Esophagus muscularis mucosa (tissue), 4 donors: ENCODE measurements at places on chromosomes 7 and 10. TPM values are rescaled to one million over a fixed set of nuclear protein-coding genes. Genes with fewer than 3 reads are reported as not detected.

Gene CRHR2
- total RNA-seq: 0.29 TPM

Gene IKZF1
- 8.5 TPM for total RNA-seq

Gene MALSU1
- 39.0 TPM for total RNA-seq

Gene PRKAR1B
- 25.2 TPM for total RNA-seq

Gene INA
- 1.6 TPM for total RNA-seq

Gene PDE6C
- not detected for total RNA-seq

Gene CHAT
- total RNA-seq: 0.17 TPM

Gene DHTKD1
- total RNA-seq: 23.1 TPM

Gene ZNF239
- 4.9 TPM for total RNA-seq

GRCh38 chr7:134167250-134167649, 40.1 kb downstream of the LRGUK start:
- no peak overlapping the region for H3K27ac ChIP-seq
- no peaks in the 10 kb centered on the region for H3K4me1 ChIP-seq
- DNase-seq: no peak
- no peaks in the 10 kb centered on the region for H3K27me3 ChIP-seq
- H3K36me3 ChIP-seq: no peaks in the 10 kb centered on the region

- no peak overlapping the region for H3K4me3 ChIP-seq
- no peaks in the 10 kb centered on the region for H3K27me3 ChIP-seq
- H3K27ac ChIP-seq: no peak overlapping the region
- DNase-seq: no peak
- H3K36me3 ChIP-seq: no peaks in the 10 kb centered on the region
Observed at GRCh38 chr10:90302758-90303481, 554.9 kb downstream of the HTR7 start.

GRCh38 chr10:108462005-108462404, 1297.5 kb upstream of the SORCS1 start:
- H3K4me1 ChIP-seq: no peaks in the 10 kb centered on the region
- H3K27me3 ChIP-seq: no peaks in the 10 kb centered on the region
- H3K4me3 ChIP-seq: no peak overlapping the region
- DNase-seq: no peak

GRCh38 chr10:126155528-126155927, 232.7 kb downstream of the ADAM12 start:
- DNase-seq: no peak
- no peaks in the 10 kb centered on the region for H3K36me3 ChIP-seq
- H3K27me3 ChIP-seq: no peaks in the 10 kb centered on the region
- H3K27ac ChIP-seq: no peak overlapping the region
- H3K4me3 ChIP-seq: no peak overlapping the region
- no peaks in the 10 kb centered on the region for H3K4me1 ChIP-seq

- no peaks in the 10 kb centered on the region for H3K27me3 ChIP-seq
- H3K4me1 ChIP-seq: peaks cover 14% of the 10 kb centered on the region
- no peak for DNase-seq
Observed at GRCh38 chr10:101071267-101071884, 9.6 kb downstream of the KAZALD1 start.

GRCh38 chr7:52723606-52724005, 311.8 kb upstream of the POM121L12 start:
- H3K36me3 ChIP-seq: no peaks in the 10 kb centered on the region
- H3K4me3 ChIP-seq: no peak overlapping the region
- H3K27ac ChIP-seq: no peak overlapping the region

- no peaks in the 10 kb centered on the region for H3K36me3 ChIP-seq
- no peak for DNase-seq
- H3K4me1 ChIP-seq: peaks cover 23% of the 10 kb centered on the region
- no peaks in the 10 kb centered on the region for H3K27me3 ChIP-seq
- no peak overlapping the region for H3K4me3 ChIP-seq
Observed at GRCh38 chr10:94076325-94076841, 82.7 kb downstream of the PLCE1 start.

GRCh38 chr10:129483430-129484010, 16.5 kb downstream of the MGMT start:
- H3K4me1 ChIP-seq: no peaks in the 10 kb centered on the region
- H3K36me3 ChIP-seq: no peaks in the 10 kb centered on the region
- no peak overlapping the region for H3K4me3 ChIP-seq
- no peaks in the 10 kb centered on the region for H3K27me3 ChIP-seq

GRCh38 chr10:33320288-33320687, 14.2 kb downstream of the NRP1 start:
- no peak overlapping the region for H3K4me3 ChIP-seq
- no peak overlapping the region for H3K27ac ChIP-seq
- H3K4me1 ChIP-seq: peaks cover 59% of the 10 kb centered on the region

- H3K36me3 ChIP-seq: no peaks in the 10 kb centered on the region
- H3K4me3 ChIP-seq: no peak overlapping the region
- DNase-seq: no peak
- no peaks in the 10 kb centered on the region for H3K4me1 ChIP-seq
- H3K27ac ChIP-seq: no peak overlapping the region
Observed at GRCh38 chr10:96073722-96074121, 30.3 kb downstream of the CCNJ start.

GRCh38 chr7:45702751-45703150, 128.6 kb downstream of the ADCY1 start:
- H3K27me3 ChIP-seq: no peaks in the 10 kb centered on the region
- no peak for DNase-seq
- H3K36me3 ChIP-seq: no peaks in the 10 kb centered on the region

DNA sequence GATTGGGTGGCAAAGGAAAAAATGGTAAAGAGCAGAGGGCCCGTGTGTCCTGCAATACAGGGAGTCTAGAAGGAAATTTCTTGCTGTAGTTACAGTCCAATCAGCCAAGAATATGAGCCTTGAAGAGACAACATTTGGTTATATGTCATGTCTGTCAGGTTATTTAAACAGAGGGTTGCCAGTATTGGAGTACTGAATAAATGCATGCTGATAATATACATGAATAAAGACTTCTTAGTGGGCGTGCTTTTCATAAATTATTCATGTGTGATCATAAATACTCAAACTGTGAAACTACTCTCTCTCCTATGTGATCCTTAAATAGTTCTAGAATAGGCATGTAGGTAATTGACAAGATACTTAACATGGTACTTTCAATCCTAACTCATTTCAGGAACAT, 249.0 kb downstream of the CRPPA start:
- no peak for DNase-seq
- H3K27ac ChIP-seq: no peak overlapping the region
- H3K36me3 ChIP-seq: no peaks in the 10 kb centered on the region
- no peak overlapping the region for H3K4me3 ChIP-seq

GRCh38 chr10:70540789-70541360, 61.7 kb downstream of the PRF1 start:
- no peaks in the 10 kb centered on the region for H3K27me3 ChIP-seq
- DNase-seq: no peak
- H3K36me3 ChIP-seq: peaks cover 43% of the 10 kb centered on the region
- peaks cover 21% of the 10 kb centered on the region for H3K4me1 ChIP-seq
- no peak overlapping the region for H3K27ac ChIP-seq

DNA sequence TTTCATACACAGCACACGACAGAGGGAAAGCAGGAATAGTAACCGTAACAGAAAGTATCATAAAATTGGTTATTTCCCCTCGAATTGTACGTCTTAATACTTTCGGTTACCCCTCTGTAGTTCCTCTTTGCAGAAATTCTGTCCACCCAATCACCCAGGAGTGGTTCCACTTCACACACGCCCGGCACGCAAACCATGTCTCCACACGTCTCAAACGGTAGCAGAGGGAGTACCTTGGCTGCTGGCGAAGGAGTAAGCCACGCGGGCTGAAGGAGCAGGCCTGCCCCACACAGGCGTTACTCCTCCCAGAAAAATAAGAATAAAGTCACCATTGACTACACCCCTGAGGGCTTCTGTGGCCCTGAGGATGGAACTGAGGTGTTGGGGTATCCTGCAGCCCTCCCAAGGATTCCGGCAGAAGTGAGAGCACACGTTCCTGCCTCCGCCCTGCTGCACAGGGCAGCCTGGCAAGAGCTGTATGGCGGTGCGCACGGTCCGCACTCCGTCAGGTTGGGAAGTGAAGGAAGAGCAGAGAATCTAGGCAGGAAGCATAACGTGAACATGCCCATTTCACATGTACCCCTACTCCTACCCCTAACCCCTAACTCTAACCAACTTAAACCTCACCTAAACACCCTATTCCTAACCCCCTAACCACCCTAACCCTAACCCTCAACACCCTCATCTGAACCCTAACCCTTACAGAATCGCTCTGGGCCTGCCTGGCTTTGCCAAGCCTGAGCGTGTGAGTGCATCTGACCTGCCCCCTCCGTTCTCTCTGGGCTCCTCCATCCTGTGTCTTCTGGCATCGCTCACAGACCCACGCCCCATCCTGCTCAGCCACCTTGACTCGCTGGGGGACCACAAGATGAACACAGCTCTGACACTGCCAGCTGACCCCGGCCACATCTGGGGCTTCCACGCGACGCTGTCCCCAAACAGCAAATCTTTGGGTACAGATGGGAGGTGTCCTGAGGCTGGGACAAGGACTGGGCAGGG, 18.2 kb downstream of the GPR146 start:
- H3K4me3 ChIP-seq: no peak overlapping the region
- H3K27me3 ChIP-seq: no peaks in the 10 kb centered on the region

DNA sequence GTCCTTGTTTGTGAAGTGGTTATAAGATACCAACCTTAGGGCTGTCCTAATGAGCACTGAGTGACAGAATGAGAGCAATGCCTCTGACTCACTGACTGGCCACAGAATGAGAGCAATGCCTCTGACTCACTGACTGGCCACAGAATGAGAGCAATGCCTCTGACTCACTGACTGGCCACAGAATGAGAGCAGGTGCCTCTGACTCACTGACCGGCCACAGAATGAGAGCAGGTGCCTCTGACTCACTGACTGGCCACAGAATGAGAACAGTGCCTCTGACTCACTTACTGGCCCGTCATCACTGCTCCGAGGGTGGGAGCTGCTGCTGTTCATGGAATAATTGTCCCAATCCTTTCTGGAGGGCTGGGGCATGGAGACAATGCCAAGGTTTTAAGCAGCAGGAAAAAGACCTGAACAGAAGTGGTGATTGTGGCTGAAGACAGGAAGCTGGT, 265.2 kb upstream of the PPP2R2D start:
- DNase-seq: peak; percentile 29
- no peak overlapping the region for H3K4me3 ChIP-seq
- H3K27me3 ChIP-seq: peaks cover 40% of the 10 kb centered on the region
- H3K4me1 ChIP-seq: no peaks in the 10 kb centered on the region

DNA sequence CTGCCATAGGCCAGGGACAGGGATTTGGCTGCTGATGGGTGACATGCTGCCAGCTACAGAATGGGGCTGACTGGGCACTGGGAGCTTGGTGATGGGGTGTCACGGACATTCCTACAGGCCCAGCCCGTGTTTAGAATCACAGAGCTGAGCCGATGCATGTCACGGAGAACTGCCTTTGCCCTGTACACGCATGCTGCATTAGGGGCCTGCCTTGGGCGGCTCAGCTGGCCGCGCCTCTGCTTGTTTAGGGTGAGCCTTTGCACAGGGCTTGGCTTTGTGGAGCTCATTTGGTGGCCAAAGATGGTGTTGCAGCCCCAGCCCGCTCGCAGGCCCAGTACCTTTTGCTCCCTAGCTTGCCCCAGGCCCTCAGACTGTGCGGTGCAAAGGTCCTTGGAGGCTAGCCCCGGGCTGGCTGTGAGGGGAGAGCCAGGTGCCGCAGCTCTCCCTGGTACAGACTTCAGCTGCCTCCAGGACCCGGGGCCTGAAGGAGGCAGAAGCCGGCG, 108.4 kb upstream of the BTBD16 start:
- no peaks in the 10 kb centered on the region for H3K36me3 ChIP-seq
- no peaks in the 10 kb centered on the region for H3K27me3 ChIP-seq
- peak overlapping the region; percentile 86 for H3K27ac ChIP-seq
- no peak for DNase-seq
- peaks cover 51% of the 10 kb centered on the region for H3K4me1 ChIP-seq

GRCh38 chr7:28228396-28228795, 47.8 kb upstream of the JAZF1 start:
- H3K4me1 ChIP-seq: no peaks in the 10 kb centered on the region
- H3K27ac ChIP-seq: no peak overlapping the region
- no peaks in the 10 kb centered on the region for H3K27me3 ChIP-seq
- H3K36me3 ChIP-seq: no peaks in the 10 kb centered on the region

- no peaks in the 10 kb centered on the region for H3K36me3 ChIP-seq
- H3K27me3 ChIP-seq: no peaks in the 10 kb centered on the region
- no peak overlapping the region for H3K27ac ChIP-seq
- H3K4me1 ChIP-seq: no peaks in the 10 kb centered on the region
Observed at GRCh38 chr10:36345807-36346206, 703.7 kb upstream of the FZD8 start.

- peaks cover 37% of the 10 kb centered on the region for H3K4me1 ChIP-seq
- H3K4me3 ChIP-seq: peak within 1 kb of the TSS; percentile 62
- no peaks in the 10 kb centered on the region for H3K27me3 ChIP-seq
- no peaks in the 10 kb centered on the region for H3K36me3 ChIP-seq
Observed at GRCh38 chr10:59362144-59362958, at the start of gene FAM13C. FAM13C (minus strand) TSS chr10:59362549; CDS start chr10:59362460, 89 bp downstream.
